Skeletal muscle cell (primary cell): ENCODE measurements at places on chromosomes 3 and 15.

DNA sequence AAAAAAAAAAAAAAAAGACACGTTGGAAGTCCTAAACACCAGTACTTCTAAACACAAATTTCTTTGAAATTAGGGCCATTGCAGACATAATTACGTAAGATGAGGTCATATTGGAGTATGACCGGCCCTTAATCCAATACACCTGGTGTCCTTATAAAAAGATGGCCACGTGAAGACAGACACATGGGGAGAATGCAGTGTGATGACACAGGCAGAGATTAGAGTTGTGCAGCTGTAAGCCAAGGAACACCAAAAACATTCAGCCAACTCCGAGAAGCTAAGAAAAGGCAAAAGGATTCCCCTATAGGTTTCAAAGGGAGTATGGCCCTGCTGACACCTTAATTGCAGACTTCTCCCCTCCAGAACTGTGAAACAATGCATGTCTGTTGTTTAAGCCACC lies 379.0 kb upstream of the PDZRN3 start:
- DNase-seq: no peak

DNA sequence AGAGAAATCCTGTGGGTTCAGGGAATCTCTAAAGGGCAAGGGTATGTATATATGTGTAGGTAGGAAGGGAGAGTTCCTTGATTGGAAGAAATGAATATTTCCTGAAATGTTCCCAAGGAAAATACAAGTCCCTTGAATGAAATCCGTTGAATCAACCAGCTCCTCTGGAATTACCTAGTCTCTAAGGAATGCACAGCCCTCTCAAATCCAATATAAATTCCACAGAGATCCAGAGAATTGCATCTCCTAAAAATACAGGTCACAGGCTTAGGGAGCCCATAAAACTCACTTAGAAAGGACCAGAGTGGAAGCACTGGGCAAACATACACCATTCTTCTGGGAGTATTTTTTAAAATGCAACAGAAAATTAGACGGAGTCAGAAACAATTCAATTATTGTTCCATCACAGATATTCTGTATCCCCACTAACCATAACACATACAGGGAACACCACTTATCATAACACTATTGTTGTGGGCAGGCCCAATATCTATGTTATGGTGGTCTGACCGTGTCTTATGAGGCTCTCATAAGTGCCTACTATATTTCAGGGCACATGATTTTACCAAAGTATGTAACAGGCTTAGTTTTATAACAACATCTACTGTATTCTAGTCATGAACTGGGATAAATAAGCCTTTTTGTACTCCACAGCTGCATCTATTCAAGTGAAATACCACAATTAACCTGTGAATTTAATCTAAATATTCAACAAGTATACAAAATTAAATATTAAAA lies 43.7 kb downstream of the IGSF11 start:
- DNase-seq: no peak

DNA sequence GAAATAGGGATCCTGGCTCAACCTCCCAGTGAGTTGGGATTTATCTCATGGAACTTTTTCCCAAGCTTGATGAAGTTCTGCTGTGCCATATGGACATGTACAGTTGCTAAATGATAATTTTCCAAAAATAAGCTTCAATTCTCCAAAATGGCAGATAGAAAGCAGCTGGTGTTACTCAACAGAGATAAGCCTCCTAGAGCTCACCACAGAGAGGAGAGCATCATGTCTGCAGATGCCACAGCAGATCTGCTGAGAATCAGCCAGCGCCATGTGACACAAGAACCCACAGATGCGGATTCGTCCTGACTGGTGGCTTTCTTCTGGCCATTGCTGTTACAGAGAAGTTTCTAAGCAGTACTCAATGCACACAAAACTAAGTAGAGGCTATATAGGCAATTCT lies 50.6 kb downstream of the AGTR1 start:
- DNase-seq: no peak

DNA sequence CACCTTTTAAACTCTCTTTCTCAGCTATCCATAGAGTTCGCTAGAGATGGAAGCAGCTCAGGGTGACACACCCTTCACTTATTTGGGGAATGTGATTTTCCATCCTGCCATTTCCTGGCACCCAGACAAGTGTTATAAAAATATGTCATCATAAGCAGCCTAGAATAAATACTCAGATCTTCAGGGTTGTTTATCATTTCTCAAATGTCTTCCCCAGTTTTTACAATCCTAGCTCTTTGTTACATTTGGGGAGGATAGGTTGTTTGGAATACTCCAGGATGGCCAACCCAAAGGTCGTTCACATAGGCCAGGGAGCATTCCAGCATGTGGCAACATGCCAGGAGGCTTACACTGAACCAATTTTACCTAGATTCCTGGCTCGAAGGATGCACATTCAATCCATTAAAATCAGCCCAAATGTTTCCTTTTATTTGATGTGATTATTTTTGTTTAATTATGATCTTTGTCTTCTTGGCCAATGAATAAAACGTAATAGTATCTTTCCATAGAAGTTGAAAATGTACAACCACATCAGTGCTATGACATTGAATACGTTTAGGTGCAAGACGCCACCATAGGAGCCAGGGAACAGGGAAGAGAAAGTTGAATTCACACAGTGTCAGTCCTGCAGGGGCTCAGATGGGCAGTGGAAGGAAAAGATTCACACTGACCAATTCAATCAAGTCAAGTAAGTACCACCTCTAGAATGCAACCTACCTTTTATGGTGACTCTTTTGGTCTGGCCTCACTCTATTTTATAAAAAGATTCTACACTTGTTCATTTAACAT lies 537.7 kb upstream of the MDFIC2 start:
- peak; percentile 75 for DNase-seq

GRCh38 chr3:32757618-32758374 lies 60.0 kb upstream of the TRIM71 start:
- no peak for DNase-seq

DNA sequence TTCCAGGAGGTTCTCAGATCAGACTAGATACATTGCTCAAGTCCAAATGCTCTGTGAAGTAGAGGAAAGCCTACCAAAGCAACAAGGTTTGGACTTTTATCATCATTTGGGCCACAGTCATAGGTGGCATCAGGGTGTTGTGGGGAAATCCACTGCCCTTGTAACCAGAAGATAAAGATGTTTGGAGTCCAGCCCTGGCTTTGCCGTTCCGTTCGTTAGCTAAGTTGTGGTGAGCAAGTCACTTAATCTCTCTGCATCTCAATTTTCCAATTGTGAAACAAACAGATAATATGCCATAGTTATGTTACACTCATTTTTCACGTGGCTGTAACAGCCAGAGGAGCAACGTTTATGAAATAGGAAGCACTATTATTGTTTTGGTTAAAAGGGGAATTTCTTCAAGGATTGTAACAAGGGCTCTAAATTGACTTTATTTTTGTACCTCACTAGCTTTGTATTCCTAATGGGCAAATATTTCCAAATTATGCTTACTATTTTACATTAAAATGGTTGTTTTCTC lies 125.6 kb downstream of the CD47 start:
- no peak for DNase-seq

DNA sequence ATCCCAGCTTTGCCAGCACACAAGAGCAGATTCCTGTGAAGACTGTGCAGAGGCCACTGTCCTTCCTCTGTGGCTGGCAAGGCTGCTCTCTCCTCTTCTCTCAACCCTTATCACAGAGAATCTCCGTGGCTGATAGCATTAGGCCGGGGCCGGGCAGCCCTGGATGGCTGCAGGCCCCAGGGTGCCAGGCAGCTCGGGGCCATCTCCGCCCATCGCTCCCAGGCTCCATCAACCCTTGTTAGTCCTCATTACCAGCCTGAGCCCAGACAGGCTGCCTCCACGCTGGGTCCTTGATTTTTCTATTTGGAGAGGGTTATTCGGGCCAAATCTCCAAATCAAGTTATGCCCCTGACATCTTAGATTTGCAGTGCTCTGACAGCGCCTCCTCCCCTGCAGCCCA lies 39.1 kb downstream of the MRPL46 start:
- no peak for DNase-seq

DNA sequence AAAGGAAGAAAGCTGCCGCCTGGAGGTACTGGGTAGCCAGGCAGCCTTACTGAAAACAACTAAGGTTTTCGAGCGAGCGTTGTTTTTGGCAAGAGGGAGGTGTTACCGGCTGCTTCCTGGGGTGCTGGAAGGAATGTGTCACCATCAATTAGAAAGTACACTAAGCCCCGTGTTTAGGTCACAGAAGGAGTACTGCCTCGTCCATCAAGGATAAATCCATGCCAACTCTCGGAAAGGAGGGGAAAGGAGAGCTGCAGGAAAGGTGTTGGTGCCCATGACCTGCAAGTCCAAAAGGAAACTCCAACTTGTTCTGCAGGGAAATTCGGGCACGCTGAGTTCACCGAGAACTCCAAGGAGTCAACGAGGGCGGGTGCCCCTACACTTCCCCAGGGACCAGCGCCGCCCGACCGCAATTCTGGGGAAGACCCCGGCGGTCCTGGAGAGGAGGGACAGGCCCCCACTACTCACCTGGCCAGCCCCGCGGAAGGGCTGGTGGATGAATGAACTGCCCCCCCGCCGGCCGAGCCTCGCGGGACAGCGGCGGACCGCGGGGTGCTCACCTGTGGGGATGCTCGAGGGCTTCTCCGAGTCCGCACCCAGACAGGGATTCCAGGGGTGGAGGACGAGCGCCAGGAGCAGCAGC lies 542 bp downstream of the PLOD2 start:
- DNase-seq: no peak

GRCh38 chr15:97652700-97653167 lies 307.8 kb upstream of the ARRDC4 start:
- no peak for DNase-seq
